ENCODE measurements at places on chromosomes 13 and 19. TPM values are rescaled to one million over a fixed set of nuclear protein-coding genes. Genes with fewer than 3 reads are reported as not detected.

DNA sequence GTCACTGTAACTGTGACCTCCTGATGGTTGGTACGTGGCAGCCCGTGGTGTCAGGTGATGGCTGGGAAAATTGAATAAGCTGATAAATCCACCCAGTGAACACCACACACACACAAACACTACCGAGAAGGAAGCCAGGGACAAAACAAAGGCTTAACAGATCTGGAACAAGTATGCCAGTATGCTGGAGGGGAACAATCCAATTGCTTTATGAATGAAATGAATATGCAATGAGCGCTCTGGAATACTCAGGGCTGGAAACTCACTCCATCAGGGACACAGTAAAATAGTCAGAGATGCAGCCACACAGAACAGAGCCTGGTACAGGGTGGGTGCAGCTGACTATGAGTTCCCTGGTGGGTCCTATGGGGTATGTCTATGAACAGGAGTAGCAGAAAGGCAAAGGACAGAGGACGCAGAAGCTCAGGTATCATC, 16.7 kb downstream of the TMTC4 start:
- no peak for DNase-seq

Gene GRIN3B
- 0.37 TPM for polyA plus RNA-seq

DNA sequence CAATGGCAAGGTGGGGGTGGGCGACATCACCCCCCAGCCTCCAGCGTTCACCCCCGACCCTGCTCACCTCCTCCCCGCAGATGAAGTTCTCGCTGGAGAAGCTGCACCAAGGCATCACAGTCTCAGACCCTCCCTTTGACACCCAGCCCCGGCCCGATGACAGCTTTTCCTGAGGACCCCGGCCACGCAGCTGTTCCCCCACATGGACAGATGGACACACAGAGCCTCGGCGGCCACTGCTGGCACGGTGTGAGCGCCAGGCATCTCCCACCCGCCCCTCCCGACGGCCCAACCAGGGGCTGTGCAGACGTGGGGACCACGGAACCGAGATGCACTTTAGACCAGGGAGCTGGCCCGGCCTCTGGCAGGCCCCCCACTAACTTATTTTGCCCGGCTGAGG, 4.3 kb upstream of the SCN1B start:
- no peak for DNase-seq

Gene CNN1
- polyA plus RNA-seq: 3.0 TPM

All from right renal cortex interstitium (tissue), 3 donors.